ENCODE measurements at places on chromosomes 11 and 22.

DNA sequence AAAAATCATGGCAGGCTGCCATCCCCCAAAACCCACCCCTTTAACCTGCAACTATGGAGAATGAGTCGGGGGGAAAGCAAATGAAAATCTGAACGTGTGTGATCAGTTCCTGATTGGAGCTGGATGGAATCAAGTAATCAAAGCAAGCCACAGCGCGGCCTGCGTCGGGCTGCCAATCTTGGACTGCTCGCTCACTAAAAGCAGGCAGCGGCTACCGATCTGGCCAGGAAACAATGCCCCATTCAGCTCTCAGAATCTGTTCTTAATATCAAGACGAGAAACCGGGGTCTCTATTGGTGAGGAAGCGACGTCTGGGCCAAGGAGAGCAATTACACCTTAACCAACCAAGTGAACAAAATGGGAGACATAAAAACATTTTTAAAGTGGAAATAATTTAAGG is 472.2 kb downstream of the SOX6 start:
- DNase-seq: no peak

- DNase-seq: no peak
Observed at GRCh38 chr11:59706518-59707285, 6.9 kb downstream of the OR10V1 start.

DNA sequence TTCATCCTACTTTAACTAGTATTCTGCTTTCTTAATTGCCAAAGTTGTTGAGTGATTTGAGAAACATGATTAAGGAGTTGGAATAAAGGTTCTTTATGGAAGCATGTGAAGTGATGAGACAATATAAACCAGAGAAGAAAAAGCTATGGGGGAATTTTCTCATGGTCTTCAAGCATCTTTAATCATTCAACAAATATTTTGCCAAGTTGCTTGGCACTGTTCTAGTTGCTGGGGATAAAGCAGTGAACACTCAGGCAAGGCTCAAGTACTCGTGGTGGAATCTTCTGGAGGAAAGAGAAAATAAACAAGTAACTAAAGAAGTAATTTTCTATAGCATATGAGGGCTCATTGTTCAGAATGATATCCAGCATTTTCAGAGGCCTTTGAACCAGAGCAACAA is 9.2 kb upstream of the PIWIL4 start:
- no peak for DNase-seq

GRCh38 chr11:206002-206384 is 1.2 kb downstream of the BET1L start:
- peak; percentile 28 for DNase-seq

DNA sequence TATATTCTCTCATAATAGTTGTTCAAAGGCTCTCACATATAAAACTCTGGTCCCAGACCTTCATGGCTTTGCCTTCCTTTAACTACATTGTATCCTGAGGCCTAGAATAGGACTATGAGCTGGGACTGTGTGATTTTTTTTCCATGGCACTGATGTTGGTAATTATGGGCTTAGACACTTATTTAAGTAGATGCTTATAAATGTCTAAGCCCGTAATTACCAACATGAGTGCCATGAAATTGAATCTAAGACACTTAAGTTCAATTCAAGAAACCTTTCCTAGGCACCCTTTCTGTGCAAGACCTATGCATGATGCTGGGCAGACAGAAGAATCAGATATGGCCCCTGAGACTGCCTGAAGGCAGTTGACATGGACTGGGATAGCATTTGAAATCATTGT is 63.0 kb downstream of the P4HA3 start:
- DNase-seq: no peak

DNA sequence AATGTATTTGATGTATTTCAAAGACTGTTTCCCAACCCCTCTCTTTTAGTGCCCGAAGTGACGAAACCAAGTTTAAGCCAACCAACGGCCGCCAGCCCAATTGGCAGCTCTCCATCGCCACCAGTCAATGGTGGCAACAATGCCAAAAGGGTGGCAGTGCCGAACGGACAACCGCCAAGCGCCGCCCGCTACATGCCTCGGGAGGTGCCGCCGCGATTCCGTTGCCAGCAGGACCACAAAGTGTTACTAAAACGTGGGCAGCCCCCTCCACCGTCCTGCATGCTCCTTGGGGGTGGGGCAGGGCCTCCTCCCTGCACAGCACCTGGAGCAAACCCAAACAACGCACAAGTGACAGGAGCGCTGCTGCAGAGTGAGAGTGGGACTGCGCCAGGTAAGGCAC is 84.1 kb downstream of the TNRC6B start:
- no peak for DNase-seq

DNA sequence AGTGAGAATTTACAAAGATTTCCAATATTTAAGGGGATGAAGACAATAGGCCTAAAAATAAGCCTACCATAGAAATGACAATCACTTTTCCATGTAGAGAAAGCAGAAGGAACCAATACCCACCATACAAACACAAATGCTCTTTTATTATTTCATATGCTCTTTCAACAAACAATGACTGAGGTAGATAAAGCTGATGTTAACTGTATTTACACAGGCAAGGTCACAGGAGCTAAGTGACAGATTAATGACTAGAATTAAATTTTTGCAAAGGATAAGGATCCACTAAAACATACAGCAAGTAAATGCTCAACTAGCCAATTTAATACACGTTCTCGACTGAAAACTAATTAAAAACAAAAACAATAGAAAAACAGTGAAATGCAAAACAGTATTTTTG is 34.2 kb downstream of the PICALM start:
- DNase-seq: no peak

DNA sequence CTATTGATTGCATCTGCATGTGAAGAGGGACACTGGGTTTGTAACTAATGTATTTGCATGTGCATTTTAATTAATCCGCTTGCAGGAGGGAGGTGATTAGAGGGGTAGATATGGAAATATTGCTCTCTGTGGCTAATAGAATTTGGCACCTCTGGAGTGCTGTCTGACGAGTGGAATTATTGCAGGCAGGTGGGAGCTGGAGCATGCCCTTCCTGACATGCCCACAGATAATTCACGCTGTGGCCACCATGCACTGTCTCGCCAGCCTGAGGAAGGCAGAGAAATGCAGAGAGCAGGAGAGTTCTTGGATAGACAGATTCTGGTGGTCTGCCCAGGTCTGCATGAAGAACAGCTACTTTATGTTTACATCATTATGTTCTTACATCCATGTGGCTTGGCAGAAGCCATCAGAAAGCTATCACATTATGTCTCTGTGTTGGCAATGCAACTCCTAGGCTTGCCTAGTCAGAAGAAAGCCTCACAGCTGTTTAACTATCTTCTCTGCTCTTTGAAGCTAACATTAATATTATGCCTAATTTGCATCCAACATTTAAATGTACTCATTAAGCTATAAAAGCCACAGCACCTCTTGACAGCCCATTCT is 89.4 kb upstream of the DRD2 start:
- DNase-seq: no peak

DNA sequence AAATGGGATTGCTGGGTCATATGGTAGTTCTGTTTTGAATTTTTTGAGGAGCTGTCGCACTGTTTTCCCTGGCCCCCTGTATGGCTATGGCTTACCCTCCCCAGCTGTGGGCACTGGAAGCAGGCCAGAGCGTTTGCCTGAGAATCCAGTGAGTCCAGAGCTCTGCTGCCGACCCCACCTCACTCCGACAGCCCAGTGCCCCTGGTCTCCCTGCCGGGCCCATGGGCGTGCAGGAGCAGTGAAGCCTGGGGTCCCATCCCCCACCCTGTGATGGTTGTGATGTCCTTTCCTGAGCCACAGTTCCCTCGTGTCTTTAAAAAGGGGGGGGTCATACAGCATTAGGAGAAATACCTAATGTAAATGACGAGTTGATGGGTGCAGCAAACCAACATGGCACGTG is 13.3 kb upstream of the GRAMD4 start:
- no peak for DNase-seq

GRCh38 chr11:123478352-123478987 is 48.4 kb downstream of the GRAMD1B start:
- DNase-seq: peak; percentile 71

- DNase-seq: no peak
Observed at GRCh38 chr11:72347691-72348090, 86.6 kb downstream of the CLPB start.

DNA sequence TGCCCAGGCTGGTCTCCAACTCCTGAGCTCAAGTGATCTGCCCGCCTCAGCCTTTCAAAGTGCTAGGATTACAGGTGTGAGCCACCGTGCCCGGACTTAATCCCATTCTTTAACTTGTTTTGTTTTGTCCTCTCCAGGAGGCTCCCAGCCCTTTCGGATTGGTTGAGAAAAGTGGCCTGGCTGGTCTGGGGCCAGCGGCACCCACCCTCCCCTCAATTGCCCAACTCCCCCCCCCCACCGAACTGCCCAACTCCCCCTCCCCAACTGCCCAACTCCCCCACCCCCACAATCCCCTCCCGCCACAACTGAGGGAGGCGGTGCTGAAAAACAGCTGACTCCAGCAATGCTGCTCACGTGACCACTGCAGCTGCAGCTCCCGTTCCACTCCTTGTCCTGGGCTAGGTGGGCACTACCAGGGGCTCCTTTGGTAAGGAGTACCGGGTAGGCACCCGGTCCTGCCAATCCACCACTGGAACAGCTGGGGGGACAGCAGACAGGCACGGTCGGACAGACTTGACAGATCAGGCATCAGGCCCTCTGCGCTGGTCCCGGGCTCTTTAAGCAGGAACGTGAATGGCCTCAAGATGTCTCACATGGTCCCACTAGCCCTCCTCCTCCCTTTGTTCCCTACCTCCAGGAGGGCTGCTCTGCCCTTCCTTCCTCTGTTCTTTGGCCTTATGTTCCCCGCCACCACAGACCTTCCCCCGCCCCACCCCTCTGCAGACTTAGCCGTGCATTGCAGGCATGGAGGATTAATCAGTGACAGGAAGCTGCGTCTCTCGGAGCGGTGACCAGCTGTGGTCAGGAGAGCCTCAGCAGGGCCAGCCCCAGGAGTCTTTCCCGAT is at the start of gene TCN2:
TCN2 (plus strand) TSS at position 720 of the 845 bp plus-strand sequence. CDS start 158 bp downstream, outside the sequence.
- peak; percentile 83 for DNase-seq

- no peak for DNase-seq
Observed at GRCh38 chr11:60194511-60194910, 11.6 kb upstream of the MS4A6A start.

DNA sequence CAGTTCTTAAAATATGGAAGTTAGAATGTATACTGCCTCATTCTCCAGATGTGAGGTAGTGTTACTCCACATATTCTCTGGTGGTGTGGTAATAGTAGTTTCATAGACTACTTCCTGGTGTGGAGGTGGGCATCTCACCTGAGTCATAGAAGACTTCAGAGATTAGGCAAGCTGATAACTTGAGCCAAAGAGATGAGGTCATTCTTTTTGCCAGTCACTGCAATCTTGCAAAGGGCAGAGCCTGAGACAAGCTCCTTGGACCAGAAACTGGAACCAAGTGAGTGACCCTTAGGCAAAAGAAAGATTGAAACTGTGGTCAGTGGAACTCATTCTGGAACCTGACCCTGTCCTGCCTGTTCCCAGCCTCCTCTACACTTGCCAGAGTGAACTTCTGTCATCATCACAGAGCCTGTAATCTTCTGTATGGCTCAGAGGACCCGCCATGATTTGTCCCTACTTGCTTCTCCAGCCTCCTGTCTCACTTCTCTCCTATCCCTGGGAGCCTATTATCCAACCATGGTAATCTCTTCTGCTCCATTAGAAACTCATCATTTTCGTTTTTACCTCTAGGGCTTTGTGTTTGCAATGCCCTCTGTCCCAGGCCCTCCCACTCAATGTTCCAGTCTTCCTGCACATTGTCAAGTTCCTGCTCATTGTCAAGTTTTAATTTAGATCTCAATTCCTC is 10.6 kb upstream of the CCDC83 start:
- DNase-seq: peak; percentile 28

- DNase-seq: peak; percentile 93
Observed at GRCh38 chr22:20569059-20570058, 61.9 kb downstream of the MED15 start.

DNA sequence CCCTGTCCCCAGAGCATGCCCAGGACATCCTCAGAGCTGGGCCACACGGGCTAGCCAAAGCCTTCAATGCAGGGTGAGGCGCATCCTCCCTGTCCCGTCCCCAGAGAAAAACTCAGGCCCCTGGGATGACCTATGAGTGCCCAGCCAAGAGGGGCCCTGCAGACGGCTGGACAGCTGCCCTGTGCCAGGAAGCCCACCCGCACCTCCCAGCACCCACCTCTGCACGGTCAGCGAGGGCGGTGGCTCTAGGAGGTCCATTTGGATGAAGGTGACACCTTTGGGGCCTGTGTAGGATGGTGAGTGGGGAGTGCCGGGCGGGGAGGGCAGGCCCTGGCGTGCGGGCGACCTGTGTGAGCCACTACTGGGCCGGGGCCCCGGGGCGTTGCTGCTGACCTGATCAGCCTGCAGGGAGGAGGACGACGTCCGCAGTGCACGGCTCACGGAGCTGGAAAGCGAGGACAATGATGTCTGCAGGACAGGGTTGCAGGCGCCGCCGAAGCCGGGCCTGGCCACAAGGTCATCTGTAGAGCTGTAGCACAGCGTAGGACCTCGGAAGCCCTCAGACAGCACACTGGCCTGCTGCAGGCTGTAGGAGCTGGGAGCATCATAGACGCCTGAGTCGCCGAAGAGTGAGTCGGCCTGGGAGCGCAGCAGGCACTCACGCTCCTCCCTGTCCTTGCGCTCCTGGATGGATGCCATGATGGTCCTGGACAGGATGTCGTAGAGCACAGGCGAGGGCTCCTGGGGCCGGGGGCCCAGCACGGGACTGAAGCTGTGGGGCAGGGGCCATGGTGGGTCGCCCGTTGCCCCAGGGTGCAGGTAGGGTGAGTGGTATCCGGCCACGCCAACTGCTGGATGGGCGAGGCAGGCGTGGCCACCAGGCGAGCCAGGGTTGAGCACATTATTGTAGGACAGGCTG is 180.5 kb downstream of the IGLL1 start:
- DNase-seq: no peak

- DNase-seq: peak; percentile 78
Observed at GRCh38 chr22:23180301-23180892, at the start of gene BCR. TSS of gene BCR (plus strand) at chr22:23180509. CDS start at chr22:23180961, 452 bp downstream.

GRCh38 chr11:72327606-72328005 is 83.6 kb upstream of the PHOX2A start:
- DNase-seq: no peak

- DNase-seq: no peak
Observed at GRCh38 chr11:64855596-64856304, 11.3 kb upstream of the CDC42BPG start.

DNA sequence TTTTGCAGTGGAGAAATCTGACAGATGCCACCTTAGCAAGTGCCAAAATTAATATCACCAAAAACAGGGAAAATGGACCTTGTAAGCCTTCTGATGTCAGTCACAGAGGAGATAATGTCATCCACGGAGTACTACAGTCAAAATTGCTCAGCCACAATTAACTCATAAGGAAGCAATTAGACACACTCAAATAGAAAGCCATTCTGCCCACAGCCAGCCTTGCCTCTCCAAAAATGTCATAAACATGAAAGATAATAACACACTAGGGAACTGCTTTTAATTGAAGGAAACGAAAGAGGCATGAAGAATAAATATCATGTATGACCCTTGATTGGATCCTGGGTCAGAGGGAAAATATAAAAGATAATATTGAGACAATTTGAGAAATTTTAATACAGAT is 505.6 kb upstream of the API5 start:
- DNase-seq: no peak

- DNase-seq: no peak
Observed at GRCh38 chr11:8802251-8802650, 108.7 kb upstream of the AKIP1 start.
